ENCODE measurements at places on chromosomes 2 and 18. TPM values are rescaled to one million over a fixed set of nuclear protein-coding genes. Genes with fewer than 3 reads are reported as not detected.
A peak's percentile ranks its signal among the peaks of the same experiment; 100 is the strongest.

DNA sequence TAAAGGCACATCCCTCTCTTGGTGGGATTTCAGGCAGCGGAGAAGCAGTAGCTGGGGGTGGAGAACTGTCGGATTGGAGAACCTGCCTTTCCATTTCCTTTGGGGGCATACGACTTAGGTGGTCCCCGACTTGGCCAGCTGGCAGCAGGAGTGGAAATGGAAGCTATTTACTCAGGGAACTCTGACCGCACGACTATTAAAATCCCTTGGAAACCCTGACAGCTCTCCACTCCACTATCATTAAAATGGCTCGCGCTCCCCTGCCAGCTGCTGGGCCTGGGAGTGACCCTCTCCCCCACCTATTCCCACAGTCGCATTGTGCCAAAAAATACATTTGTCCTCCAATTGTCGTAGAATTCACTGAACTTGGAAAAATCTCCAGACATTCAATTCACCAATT, 77.7 kb upstream of the APCDD1 start:
- H3K4me3 ChIP-seq: no peak overlapping the region
- no peak for DNase-seq

GRCh38 chr2:31171142-31171541, 32.9 kb upstream of the GALNT14 start:
- no peaks in the 10 kb centered on the region for H3K4me1 ChIP-seq
- H3K4me3 ChIP-seq: no peak overlapping the region
- DNase-seq: no peak
- no peak overlapping the region for H3K27ac ChIP-seq
- H3K36me3 ChIP-seq: no peaks in the 10 kb centered on the region
- no peaks in the 10 kb centered on the region for H3K27me3 ChIP-seq

DNA sequence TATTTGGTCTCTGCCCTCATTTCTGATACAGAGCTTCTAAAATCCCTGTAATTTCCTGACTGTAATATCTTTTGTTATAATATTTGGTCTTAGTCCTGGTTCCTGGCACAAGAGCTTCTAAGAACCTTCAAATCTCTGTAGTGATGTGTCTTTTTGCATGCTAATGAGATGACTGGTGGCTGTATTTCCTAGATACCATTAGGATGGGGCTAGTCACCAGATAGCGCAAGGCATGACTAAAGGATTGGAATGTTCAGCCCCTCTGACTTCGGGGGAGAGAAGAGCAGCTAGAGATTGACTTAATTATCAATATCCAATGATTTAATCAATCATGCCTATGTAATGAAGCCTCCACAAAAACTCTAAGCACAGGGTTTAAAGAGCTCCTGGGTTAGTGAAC, 620.8 kb upstream of the ACVR2A start:
- no peaks in the 10 kb centered on the region for H3K36me3 ChIP-seq
- DNase-seq: no peak
- H3K4me1 ChIP-seq: no peaks in the 10 kb centered on the region
- no peak overlapping the region for H3K4me3 ChIP-seq

- H3K4me1 ChIP-seq: peaks cover 14% of the 10 kb centered on the region
- no peaks in the 10 kb centered on the region for H3K36me3 ChIP-seq
- H3K4me3 ChIP-seq: no peak overlapping the region
Observed at GRCh38 chr2:134146620-134147019, 107.3 kb upstream of the MGAT5 start.

DNA sequence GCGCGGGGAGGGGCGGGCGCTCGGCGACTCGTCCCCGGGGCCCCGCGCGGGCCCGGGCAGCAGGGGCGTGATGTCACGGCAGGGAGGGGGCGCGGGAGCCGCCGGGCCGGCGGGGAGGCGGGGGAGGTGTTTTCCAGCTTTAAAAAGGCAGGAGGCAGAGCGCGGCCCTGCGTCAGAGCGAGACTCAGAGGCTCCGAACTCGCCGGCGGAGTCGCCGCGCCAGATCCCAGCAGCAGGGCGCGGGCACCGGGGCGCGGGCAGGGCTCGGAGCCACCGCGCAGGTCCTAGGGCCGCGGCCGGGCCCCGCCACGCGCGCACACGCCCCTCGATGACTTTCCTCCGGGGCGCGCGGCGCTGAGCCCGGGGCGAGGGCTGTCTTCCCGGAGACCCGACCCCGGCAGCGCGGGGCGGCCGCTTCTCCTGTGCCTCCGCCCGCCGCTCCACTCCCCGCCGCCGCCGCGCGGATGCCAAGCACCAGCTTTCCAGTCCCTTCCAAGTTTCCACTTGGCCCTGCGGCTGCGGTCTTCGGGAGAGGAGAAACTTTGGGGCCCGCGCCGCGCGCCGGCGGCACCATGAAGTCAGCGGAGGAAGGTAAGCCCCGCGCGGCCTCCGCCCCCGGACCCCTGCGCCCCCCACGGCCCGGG, at the start of gene NFATC1:
TSS of gene NFATC1 (plus strand) at position 170 of the 644 bp plus-strand sequence. CDS start at position 465, 295 bp downstream.
- DNase-seq: peak; percentile 88
- H3K27ac ChIP-seq: no peak within 1 kb of the TSS
- H3K27me3 ChIP-seq: peaks cover 28% of the 10 kb centered on the region
- H3K4me1 ChIP-seq: peaks cover 52% of the 10 kb centered on the region
- no peaks in the 10 kb centered on the region for H3K36me3 ChIP-seq

GRCh38 chr2:196431076-196431475, 208.4 kb upstream of the CCDC150 start:
- peaks cover 2% of the 10 kb centered on the region for H3K27me3 ChIP-seq
- no peak for DNase-seq
- H3K4me3 ChIP-seq: no peak overlapping the region
- no peak overlapping the region for H3K27ac ChIP-seq

- H3K4me3 ChIP-seq: no peak overlapping the region
- peaks cover 5% of the 10 kb centered on the region for H3K4me1 ChIP-seq
- DNase-seq: no peak
- no peaks in the 10 kb centered on the region for H3K36me3 ChIP-seq
- H3K27ac ChIP-seq: no peak overlapping the region
Observed at GRCh38 chr2:68689553-68690537, 44.8 kb upstream of the ARHGAP25 start.

DNA sequence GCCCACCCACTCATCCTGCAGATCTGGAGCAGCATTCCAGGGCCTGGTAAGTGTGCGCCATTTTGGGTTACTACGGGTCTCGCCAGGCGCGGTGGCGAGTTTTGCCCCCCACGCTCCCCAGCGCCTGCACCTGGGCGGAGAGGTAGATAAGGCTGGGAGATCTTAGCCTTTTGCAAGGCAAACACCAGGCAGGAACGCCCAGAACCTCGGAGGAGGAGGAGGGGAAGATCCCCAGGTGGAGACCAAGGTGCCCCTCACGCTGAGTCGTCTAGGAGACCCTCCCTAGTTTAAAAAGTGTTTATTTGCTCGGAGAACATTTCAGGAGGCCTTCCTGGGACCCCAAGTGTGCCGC, 365 bp upstream of the RAMP1 start:
- DNase-seq: no peak
- peak overlapping the region; percentile 17 for H3K4me3 ChIP-seq
- no peak overlapping the region for H3K27ac ChIP-seq
- no peaks in the 10 kb centered on the region for H3K27me3 ChIP-seq

GRCh38 chr2:8219631-8220355, 462.1 kb upstream of the ID2 start:
- H3K4me1 ChIP-seq: no peaks in the 10 kb centered on the region
- no peak overlapping the region for H3K27ac ChIP-seq

- no peak overlapping the region for H3K27ac ChIP-seq
- no peaks in the 10 kb centered on the region for H3K27me3 ChIP-seq
- no peaks in the 10 kb centered on the region for H3K36me3 ChIP-seq
- no peak for DNase-seq
- no peaks in the 10 kb centered on the region for H3K4me1 ChIP-seq
Observed at GRCh38 chr2:187445051-187445450, 3.0 kb downstream of the CALCRL start.

GRCh38 chr18:68054669-68055068, 538.1 kb upstream of the DSEL start:
- no peak overlapping the region for H3K4me3 ChIP-seq
- H3K4me1 ChIP-seq: no peaks in the 10 kb centered on the region
- no peak for DNase-seq
- H3K36me3 ChIP-seq: no peaks in the 10 kb centered on the region

GRCh38 chr2:121897335-121897970, 142.0 kb downstream of the TSN start:
- no peak overlapping the region for H3K27ac ChIP-seq
- no peaks in the 10 kb centered on the region for H3K27me3 ChIP-seq
- DNase-seq: peak; percentile 5
- no peak overlapping the region for H3K4me3 ChIP-seq
- no peaks in the 10 kb centered on the region for H3K36me3 ChIP-seq
- H3K4me1 ChIP-seq: no peaks in the 10 kb centered on the region

DNA sequence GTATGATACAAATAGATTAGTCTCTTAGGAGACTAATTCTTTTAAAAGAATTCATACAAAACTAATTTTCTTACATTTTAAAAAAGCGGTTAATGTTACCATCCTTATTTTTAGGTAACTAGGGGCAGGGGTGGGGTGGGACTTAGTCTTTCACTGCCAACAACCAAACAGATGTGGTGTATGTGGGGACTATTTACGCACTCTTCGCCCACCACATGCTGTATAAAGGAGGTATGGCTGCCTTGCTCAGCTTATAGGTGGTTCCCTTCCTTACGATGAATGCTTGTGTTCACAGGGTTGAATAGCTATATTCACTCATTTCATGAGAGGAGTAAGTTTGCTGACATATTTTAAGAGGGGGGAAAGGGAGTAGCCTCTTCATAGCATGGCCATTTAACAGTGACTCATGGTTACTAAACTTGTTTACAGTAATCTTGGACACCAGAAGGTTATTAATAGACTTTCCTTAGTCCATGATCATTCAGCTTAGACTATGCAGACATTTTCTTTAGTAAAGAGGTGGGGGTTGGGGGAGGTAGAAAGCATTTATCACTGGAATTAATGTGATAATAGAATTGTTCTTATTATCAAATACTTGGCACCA, 61.8 kb downstream of the CAB39 start:
- H3K4me3 ChIP-seq: no peak overlapping the region
- no peak overlapping the region for H3K27ac ChIP-seq
- DNase-seq: no peak

DNA sequence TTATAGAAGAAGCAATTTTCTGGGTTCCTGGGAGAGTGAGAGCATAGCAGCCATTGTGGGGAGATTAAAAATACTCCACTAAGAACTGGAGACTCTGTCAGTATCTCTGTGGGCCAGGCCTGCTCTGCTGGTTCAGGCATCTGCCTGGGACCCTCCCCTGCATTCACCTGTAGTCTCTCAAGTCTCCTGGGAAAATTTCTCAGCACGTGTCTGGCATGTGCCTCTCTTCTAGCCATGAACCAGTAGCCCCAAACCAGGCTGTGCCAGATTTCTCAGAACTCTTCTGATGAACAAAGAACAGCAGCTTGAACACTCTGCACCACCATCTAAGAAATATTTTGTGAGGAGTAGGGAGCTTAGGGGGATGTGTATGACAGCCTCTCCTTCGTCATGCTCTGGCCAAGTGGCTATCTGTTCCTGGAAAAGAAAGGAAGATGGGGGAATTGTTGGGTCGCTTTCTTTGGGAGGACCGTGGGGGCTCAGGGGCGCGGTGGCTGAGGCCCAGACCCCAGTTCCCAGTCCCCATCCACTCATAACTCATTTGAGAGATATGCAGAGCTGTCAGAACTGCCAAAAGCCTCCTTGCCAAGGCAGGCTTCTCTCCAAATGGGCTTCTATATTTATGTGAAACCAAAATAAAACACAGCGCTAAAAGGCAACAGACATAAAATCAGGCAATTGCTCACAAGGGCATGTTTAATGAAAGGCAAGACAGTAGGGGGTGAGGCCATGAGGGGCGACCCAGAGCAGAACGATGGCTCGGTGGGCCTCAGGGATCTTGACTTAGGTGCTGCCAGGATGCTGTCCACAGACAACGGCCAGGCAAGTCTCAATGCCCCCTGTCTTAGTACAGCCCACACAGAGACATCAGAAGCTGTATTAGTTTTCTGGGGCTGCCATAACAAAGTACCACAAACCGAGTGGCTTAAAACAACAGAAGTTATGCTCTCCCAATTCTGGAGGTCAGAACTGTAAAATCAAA, 114.7 kb upstream of the TNP1 start:
- no peak overlapping the region for H3K27ac ChIP-seq
- no peaks in the 10 kb centered on the region for H3K4me1 ChIP-seq
- H3K27me3 ChIP-seq: no peaks in the 10 kb centered on the region
- H3K36me3 ChIP-seq: no peaks in the 10 kb centered on the region
- no peak overlapping the region for H3K4me3 ChIP-seq

DNA sequence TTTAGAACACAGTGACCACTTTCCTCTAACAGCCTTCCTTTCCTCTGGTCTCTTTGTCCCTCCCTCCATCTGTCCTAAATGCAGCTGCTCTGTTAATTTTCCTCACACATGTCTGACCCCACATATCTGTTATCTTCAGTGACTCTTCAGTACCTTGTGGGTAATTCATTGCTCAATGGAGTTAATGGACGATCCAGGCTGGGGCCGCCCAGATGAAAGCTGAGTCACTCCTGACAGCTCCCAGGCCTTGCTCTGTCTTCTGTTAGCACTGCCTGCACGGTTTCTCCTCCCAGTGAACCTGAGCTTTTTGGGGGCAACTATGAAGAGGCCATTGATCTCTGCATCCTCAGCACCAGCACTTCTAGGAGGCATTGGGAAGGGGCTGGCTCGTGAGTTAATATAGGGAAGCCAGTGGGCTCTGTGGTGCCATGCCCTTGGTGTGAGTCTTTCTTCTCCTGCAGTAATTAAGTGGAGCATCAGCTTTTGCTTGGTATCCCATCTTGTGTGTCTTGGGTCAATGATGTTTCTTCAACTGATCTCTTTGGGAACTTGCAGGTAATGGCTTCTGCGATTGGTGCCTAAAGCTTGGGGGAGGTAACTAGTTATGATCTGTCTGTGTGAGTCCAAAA, 67.3 kb downstream of the SNORC start:
- no peaks in the 10 kb centered on the region for H3K4me1 ChIP-seq
- H3K27ac ChIP-seq: no peak overlapping the region
- no peaks in the 10 kb centered on the region for H3K36me3 ChIP-seq
- no peak for DNase-seq

DNA sequence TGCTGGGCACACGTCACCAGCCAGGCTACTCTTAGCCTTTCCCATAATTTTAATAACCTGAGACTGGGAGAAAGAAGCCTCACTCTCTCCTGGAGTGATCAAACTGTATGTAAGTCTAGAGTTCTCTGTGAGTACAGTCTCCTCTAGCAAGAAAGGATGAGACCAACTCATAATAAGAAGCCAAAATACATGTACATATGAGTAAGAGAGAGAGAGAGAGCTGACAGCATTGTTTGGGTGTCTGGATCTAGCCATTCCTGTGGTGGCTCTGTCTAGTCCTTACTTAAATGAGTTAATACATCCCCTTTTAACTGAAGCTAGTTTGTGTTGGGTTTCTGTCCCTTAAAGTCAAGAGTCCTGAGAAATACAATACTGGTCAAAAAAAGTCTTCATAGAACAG, 26.0 kb upstream of the ANXA4 start:
- no peak overlapping the region for H3K27ac ChIP-seq
- H3K27me3 ChIP-seq: no peaks in the 10 kb centered on the region

The CXCR1 gene
- 19.2 TPM for total RNA-seq

The ICA1L gene
- 9.0 TPM for total RNA-seq

The ITGA6 gene
- 38.3 TPM for total RNA-seq

The TDRD15 gene
- total RNA-seq: 0.33 TPM

The SCN7A gene
- not detected for total RNA-seq

The PSMA8 gene
- total RNA-seq: 1.3 TPM

The SMIM21 gene
- not detected for total RNA-seq

The UGGT1 gene
- 60.7 TPM for total RNA-seq

The WIPF1 gene
- 555 TPM for total RNA-seq

All from natural killer cell (primary cell).